ENCODE measurements at places on chromosomes 12 and 14.

DNA sequence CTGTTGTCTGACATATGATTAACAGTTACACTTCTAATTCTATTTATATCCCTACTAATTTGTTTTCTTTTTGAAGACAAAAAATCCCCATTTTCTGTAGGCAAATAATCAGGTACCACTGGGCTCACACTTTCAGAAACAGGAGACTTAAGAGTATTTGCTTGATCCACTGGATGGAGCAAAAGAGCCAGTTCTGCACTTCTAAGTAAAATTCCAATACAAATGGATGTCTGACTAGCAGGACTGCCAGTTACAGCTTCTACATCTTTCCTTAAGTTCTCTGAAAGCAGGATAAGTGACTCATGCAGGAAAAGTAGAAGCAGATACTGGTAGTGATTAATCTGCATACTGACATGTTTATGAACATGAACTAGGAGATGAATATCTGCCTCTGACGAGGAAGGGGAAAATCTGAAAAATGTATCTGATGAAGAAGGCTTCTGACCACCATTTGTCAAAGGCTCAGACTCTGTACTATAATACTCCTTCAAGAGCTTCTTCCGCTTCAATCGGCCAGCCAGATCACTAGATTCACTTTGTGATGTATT is 73.8 kb upstream of the ANKS1B start:
- DNase-seq, result peak; percentile 94

GRCh38 chr14:103867020-103867419 is 19.6 kb upstream of the PPP1R13B start:
- DNase-seq, result no peak

GRCh38 chr14:53957739-53958138 is 1.1 kb upstream of the BMP4 start:
- DNase-seq, result no peak

DNA sequence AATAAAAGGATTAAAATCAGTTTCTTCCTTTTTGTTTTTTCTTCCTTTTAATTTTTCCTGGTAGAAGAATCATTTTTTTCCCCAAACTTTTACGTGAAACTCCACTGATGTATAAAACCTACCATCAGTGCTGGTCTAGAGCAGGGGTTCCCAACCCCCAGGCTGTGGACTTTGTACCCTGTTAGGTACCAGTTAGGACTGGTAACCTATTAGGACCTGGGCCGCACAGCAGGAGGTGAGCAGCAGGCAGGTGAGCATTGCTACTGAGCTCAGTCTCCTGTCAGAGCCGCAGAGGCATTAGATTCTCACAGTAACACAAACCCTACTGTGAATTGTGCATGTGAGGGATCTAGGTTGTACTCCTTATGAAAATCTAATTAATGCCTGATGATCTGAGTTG is 10.1 kb downstream of the SMCO2 start:
- no peak for DNase-seq

DNA sequence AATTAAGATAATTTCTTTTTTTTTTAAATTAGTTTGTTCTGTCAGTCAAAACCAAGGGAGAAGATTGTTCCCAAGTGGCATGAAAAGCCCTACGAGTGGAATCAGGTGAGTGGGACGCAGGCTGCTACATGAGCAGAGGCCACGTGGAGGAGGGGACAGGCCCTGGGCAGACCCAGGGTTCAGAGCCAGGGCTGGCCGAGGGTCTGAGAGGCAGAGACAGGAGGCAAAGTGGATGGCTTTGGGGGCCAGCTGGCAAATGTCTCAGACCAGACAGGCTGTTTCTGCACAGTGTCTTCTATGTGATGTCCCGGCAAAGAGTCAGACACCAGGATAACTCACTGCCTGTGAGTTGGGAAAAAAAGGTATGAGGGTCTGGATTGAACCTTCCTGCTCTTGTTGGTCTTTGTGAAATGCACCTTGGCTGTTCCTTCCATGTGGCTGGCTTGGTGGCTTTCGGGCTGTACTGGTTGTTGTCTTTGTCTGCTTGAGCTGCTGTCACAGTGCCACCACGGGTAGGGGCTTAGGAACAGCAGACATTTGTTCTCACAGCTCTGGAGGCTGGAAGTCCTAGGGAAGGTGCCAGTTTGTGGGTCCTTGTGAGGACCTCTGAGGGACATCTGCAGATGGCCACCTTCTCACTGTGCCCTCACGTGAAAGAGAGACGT is 35.8 kb upstream of the ASPG start:
- no peak for DNase-seq

DNA sequence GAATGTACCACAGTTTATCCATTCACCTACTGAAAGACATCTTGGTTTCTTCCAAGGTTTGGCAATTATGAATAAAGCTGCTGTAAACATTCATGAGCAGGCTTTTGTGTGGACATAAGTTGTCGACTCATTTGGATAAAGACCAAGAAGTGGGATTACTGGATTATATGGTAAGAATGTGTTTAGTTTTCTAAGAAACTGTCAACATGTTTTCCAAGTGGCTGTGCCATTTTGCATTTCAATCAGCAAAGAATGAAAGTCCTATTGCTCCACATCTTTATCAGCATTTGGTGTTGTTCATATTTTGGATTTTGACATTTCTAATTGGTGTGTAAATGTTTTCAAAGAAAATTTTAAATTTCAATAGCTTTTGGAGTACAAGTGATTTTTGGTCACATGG is 27.3 kb upstream of the KLRF1 start:
- no peak for DNase-seq

DNA sequence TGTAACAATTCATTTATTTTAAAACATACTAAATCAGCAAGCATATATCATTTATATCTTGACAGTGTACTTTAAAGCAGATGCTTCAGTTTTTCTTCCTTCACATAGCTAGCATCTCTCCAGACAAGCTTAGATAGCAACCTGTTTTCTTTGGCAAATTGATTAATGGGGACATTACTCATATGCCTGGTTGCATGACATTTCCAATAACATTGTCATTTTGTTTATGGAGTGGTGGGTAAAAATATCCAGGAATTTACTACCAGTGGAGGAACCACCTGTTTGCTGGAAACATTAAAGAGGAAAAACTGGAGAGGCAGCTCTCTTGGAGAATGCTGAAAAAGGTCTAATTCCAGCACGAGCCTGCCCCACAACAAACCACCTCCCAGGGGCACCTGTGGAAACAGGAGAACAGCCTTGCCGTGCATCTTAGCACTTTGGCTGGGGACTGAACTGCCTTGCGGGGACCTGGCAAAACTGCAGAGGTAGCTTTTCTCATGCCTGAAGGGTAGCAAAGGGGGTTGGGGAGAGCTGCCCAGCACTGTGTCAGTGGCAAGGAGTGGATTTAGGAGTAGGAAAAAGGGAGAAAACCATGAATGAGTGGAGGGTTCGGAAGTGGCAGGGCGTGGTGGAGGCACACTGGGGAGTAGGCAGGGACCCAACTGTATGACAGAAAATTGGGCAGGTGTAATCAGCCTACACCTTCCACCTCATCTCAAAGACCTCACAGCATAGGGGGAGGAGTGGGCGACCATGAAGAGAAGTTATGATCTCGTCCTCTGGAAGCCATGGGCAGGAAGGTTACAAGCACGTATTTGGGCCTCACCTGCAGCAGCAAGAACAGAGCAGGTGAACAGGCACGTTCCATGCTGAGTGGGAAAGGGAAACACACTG is 11.7 kb upstream of the CREBL2 start:
- DNase-seq, result no peak

GRCh38 chr12:98783420-98783819 is 138.3 kb downstream of the APAF1 start:
- no peak for DNase-seq

- DNase-seq, result no peak
These were observed 410.1 kb downstream of the NAV3 start for GRCh38 chr12:78240827-78241226.

- no peak for DNase-seq
These were observed 66.7 kb upstream of the E2F7 start for GRCh38 chr12:77131977-77132490.

DNA sequence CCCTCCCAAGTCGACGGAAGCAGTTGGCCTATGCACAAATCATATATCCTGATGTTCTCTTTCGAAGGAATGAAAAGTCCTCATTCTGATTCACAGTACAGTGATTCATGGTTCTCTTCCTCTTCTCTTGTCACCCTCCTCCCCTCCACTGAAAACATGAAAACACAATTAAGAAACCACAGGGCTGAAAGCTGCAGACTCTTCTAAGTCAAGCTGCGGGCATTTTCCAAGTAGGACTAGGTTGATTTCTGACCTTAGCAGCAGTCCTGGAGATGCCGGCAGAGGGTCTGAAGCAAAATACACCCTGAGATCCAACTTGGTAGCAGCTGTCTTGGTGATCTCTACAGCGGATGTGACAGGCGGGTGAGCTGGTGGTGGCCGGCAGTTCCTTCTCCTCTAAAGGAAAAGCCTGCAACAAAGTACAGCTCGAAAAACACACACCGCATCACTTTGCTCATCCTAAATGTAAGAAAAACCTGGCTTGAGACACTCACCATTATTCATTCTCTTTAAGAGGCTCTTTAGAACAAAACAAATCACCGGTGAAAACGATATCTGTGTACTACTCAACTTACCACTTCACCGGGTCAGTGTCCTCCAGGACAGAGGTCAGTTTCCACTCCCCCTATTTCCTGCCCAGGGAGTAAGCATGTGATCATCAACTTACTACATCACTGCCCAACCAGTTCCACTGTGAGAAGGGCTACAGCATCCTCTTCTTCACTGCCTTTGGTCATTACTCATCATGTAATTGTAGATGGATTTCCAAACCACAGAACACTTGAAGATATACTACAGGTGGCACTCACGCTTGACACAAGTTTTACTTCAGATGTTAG is 6.0 kb downstream of the TMCC3 start:
- DNase-seq, result peak; percentile 96

DNA sequence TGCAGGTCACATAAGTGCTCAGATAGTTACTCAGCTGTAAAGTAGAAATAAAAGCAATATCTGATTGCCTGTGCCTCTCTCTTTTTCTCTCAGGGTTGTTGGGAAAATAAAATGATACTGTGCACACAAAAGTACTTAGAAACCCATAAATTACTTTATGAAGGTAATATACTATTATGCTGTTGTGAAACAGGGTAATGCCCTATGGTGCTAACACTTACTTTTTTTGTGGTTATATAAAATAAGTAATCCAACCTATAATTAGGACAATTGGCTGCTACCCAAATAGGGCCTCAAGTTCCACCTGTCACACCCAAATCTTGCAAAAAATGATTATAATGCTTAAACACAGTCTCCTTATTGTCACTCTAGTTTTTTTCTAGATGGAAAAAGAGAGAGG is 50.6 kb downstream of the DAAM1 start:
- DNase-seq, result no peak

- DNase-seq, result no peak
These were observed 15.0 kb upstream of the MEG3 start for GRCh38 chr14:100810861-100811461.

GRCh38 chr14:91300283-91300895 is 55.9 kb upstream of the GPR68 start:
- peak; percentile 29 for DNase-seq

DNA sequence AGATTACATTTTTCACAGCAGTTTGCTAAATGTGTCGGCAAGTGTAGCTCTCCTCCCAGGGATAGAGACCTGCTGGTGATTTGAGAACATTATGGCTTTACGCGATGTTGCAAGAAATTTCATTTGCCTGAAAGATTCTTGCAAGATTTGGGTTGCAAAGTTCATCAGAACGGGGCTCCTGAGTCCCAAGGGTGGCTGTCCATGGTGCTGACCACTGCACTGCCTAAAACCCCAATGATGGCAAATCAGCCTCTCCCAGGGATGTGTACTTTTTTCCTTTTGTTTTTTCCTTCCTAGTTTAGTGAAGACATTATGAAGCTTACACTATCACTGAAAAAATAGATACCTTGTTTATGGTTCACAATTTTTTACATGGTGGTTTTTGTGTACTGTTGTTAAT is 85.4 kb downstream of the WSCD2 start:
- DNase-seq, result peak; percentile 11

GRCh38 chr14:58765418-58765831 is 127.7 kb downstream of the DACT1 start:
- DNase-seq, result no peak

DNA sequence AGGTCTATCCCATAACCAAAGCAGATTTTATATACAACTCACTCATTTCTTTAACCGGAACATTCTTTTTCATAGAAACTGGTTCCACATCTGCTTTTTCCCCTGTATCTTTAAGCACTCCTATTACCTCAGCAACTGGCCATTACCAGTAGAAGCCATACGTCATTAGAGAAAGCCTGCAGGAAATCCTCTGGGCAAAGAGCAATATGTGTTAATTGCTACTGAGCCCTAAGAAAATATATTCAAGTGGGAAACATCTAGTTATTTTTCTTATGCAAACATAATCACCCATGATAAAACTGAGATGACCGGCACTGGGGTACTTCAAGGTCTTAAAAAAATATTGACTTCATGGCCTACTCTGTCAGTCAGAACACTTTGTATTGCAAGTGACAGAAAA is 28.2 kb upstream of the CPSF6 start:
- no peak for DNase-seq

GRCh38 chr14:71116568-71117122 is 209.4 kb downstream of the PCNX1 start:
- DNase-seq, result no peak

- DNase-seq, result peak; percentile 55
These were observed 151.5 kb downstream of the PRKCH start for GRCh38 chr14:61472801-61473376.

- DNase-seq, result no peak
These were observed 33.5 kb downstream of the SMCO2 start for GRCh38 chr12:27480016-27480415.

DNA sequence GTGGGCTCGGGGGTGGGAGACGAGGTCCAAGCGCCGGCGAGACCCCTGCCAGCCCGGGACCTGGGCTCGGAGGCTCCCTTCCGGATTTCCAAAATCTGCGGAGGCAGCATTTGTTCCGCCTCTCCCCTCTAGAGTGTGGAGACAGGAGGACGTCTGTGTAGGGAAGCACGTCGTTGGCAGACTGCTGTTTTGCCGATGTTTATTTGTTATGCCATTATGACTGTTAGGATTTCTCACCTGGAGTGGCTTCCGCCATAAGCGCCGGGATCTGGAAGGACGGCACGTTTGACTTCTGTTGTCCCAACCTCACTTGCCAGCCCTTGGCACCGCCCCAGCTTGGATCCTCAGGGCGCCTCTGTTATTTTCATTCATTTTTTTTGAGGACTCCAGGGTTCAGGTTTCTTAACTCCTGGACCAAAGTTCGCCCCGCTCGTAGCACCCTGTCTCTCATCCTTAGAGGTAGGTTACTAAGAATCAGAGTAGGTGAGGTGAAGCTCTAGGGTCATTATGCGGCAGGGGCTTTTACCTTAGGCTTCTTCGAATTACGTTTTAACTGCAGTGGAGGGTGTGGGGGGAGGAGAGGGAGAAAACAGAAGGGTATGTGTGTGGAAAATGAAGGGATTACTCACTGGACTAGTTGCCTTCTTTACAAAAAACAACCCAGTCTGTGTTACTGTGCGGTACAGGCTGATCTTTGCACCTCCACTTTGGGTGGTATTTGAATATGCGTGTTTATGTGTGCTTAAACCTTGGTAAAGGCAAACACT is 547 bp upstream of the PYGL start:
- peak; percentile 58 for DNase-seq

- no peak for DNase-seq
These were observed 120.7 kb downstream of the ADGRD1 start for GRCh38 chr12:131074221-131075083.

Data from iris pigment epithelial cell (primary cell).